A549 (cell line): ENCODE measurements at places on chromosomes 1 and 21. TPM values are rescaled to one million over a fixed set of nuclear protein-coding genes. Genes with fewer than 3 reads are reported as not detected.

The CELF3 gene
- polyA plus RNA-seq, result not detected in 3 replicates

The GPR37L1 gene
- 0.08 to 0.09 TPM (median 0.09 TPM) in 3 replicates for polyA plus RNA-seq

The TSPEAR gene
- polyA plus RNA-seq, result not detected in 3 replicates

The CD5L gene
- not detected in 3 replicates for polyA plus RNA-seq

The MARK1 gene
- 0.05 to 0.22 TPM (median 0.05 TPM) in 3 replicates for polyA plus RNA-seq

GRCh38 chr1:172139196-172139595 is 281.3 kb upstream of the C1orf105 start:
- no peak for DNase-seq

DNA sequence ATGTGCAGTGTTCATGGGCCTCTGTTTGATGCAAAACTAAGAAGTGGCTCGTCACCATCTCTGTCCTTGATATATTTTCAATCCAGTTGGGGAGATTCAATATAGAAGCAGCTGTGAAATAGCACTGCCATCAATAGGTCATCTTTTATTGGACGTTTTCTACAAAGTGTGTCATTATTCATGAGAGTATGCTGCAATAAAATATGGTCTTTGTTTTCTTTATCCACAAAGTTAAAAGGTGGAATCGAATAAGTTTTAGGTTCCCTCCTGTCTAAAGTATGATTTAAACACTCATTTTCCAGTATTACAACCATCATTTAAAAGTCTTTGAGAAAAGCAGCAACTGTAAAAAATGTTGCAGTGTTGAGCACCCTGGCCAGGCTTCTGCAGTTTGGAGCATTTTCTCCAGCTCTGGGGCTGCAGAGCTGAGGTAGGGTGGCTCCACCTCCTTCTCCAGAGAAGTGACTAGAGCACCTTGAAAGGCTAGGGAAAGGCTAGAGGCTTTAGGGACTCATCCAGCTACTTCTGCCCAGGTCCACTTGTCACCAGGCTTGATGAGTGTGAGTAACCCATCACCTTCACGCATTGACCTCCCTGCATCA is 56.5 kb upstream of the DNAH14 start:
- no peak for DNase-seq

DNA sequence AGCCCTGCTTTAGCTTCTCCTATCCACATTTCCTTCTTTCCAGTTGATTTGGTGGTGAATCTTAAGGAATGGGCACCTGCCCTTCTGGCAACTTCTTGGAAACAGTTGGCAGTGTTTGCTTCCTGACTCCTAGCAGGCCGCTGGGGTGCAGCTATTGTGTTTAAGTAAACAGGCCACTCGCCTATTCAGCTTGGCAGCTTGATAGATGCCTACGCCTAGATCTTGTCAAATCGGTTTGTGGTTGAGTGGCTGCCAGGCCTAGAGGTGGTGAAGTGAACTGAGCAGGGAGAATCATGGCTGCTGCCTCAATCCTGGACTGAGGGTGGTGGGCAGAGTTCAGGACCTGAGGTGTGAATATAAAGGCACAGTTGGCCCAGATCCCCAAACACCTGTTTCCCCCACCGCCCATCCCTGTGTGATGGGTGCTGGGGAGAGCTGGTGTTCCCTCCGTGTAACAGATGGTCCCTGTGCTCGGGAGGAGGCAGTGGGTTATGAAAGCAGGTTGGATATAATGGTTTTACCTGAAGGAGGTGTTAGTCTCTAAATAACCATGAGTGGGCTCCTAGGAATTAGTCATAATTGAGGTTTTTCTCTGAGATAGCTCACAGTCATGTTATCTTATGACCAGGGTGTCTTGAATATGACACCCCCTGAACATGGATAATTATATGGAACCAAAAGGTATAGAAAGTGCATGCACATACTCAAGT is 940 bp upstream of the PLA2G2C start:
- DNase-seq, result no peak

DNA sequence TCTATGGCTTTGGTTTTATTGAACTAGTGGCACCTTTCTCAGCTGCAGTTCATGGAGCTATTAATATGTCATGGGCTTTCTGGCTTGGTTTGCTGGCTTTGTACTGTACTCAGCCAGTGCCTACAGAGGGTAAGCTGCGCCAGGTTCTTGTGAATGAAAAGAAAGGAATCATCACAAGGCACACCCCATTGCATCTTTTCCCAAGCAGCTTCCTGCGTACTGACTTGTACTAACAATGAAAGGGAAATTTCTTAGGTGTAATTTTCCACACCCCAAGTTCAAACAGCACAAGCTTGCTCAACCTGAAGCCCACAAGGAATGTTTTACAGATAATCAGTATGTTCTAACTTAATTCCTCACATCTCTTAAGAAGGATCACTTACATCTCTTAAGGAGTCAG is 78.0 kb upstream of the TNFSF18 start:
- DNase-seq, result no peak

DNA sequence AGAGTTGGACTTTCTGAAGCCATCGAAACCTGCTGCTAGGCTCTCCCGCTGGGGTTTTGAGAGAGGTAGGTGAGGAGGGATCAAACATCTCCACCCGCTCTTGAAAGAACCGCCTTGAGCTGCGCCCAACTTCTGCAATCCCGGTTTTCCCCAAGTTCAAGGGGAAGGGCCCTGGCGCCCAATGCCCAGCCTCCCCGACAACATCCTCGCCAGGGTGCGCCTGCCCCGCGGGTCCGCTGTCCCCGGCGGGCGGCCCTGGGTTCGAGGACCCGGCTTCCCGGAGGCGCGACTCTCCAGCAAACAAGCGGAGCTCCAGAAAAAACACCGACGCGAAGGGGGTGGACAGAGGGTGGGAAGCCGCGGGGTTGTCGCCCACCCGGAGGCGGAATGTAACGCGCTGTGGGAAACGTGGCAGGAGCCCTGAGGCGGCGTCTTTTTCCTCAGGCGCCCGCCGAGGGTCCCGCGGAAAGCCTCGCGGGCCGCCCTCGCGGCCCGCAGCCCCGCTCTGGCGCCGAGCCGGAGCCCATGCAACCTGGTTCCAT is 607 bp downstream of the BTG3 start:
- DNase-seq, result peak; percentile 29

- no peak for DNase-seq
Observed at GRCh38 chr1:204834752-204835151, 35.9 kb upstream of the NFASC start.

GRCh38 chr21:44874240-44874496 is 678 bp upstream of the PTTG1IP start:
- no peak for DNase-seq

GRCh38 chr21:43853851-43854772 is 10.9 kb upstream of the AGPAT3 start:
- no peak for DNase-seq

GRCh38 chr21:33136847-33137502 is 67.0 kb downstream of the OLIG1 start:
- no peak for DNase-seq

DNA sequence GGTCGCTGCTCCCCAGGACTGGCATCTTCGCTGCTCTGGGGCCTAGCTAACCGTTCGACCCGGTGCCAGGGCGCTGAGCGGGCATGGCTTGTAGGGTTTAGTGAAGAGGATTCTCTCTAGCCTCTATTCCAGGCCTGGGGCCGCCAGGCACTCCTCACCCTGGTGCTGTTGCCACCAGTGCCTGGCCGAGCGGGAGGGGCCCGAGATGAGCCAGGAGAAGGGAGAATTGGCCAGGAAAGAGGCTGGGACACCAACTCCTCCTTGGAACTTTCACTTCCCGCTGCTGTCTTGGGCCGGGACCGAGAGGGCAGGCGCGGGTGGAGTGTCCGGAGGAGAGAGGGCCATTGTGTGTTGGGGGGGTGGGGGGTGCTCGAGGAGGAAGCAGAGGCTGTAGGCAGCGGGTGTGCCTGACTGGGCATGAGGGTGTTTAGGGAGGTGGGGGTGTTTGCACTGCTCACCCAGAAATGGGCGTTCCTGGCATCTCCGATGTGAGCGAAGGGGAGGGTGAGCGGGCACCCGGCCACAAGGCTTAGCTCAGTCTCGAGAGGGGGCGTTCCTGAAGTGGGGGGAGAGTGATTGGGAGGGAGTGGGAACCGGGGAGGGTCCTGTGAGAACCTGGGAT is 772 bp downstream of the ADAM15 start:
- peak; percentile 61 for DNase-seq

- no peak for DNase-seq
Observed at GRCh38 chr1:211334986-211335385, 8.4 kb downstream of the TRAF5 start.
